ENCODE measurements at places on chromosomes 5 and 9.
A peak's percentile ranks its signal among the peaks of the same experiment; 100 is the strongest.

DNA sequence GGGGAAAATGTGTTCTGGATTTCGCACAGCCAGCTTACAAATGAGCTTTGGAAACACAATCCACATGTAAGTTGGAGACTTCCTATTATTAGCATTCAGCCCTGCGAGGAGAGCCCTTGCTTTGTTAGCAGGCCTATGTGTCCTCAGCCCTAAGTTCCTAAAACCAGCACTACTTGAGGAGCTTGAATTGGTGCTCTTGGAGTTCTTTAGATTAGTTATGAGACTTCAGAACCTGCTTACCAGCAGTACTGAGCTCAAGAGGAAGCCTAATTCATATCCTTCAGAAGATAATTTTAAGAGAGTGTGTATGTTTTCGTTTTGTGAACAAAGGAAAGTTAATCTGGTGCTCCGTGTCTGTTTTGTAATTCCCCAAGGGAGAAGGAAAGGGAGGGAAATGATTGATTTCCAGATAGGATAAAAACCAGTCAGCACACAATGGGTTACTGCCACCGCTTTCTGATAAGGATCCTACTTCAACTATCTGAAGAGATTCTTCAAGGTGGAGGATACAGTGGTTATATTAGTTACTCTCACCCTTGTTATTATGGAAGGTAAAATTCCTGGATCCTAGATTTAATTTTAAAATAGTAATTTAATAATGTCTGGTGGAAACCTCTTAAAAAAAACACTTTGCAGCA, 35.2 kb downstream of the PIK3R1 start:
- no peak for DNase-seq

DNA sequence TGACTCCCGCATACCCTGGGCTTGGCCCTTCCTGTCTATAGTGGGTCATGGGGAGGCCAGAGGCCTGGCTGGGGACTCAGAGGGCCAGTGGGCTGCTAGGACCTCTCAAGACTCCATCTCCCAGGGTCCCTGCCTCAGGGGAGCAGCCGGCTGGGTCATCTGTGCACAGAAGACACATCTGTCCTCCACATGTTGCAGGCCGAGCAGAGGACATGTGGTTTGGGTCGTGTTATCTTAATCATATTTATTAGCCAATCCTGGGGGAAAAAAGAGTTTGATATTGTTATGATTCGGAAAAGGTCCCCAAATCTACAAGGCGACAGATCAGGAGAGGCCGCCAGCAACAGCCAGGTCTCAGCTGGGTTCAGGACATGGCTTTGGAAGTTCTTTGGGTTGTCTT, 14.4 kb downstream of the LMX1B start:
- no peak for DNase-seq

DNA sequence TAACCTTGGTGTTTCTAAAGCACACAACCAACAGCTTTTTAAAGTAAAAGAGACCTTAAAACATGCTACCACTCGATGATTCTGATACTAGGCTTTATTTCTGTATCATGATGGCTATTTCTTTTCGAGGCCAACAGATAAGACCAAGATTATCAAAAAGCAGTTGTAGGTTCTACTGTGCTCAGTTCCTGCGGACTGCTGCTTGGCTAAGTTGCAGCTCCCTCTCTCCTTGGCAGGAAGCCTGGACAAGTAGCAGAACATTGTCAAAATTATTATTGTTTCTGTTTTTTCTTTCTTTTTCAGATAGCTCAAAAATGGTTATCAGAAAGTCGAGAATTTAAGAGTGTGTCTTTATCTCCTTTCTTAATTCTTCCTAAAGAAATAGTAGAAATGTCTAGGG, 607.6 kb downstream of the PTPRD start:
- DNase-seq, result no peak

GRCh38 chr9:93041108-93041802, 17.2 kb upstream of the SUSD3 start:
- DNase-seq, result no peak

- DNase-seq, result peak; percentile 44
These were observed 85.2 kb downstream of the KIAA1958 start for GRCh38 chr9:112571624-112572355.

DNA sequence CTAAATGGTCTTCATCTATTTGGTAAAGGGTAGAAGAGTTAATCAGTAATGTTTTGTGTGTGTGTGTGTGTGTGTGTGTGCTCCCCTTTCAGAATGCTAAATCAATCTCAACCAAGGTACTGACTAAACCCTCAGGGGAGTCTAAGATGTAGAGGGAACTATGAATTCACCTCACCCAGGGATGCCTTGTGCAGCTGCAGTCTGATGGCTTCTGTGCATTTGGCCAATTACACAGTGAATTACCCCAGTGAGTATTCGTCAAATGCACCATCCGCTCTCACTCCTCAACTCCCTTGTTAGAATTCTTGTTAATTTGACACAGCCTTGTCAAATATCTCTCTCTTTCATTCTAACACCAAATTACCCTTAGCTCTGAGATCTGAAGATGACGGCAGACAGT, 234.6 kb downstream of the GABRB2 start:
- DNase-seq, result no peak

- no peak for DNase-seq
These were observed 45.4 kb downstream of the HACD4 start for GRCh38 chr9:20985851-20986600.

DNA sequence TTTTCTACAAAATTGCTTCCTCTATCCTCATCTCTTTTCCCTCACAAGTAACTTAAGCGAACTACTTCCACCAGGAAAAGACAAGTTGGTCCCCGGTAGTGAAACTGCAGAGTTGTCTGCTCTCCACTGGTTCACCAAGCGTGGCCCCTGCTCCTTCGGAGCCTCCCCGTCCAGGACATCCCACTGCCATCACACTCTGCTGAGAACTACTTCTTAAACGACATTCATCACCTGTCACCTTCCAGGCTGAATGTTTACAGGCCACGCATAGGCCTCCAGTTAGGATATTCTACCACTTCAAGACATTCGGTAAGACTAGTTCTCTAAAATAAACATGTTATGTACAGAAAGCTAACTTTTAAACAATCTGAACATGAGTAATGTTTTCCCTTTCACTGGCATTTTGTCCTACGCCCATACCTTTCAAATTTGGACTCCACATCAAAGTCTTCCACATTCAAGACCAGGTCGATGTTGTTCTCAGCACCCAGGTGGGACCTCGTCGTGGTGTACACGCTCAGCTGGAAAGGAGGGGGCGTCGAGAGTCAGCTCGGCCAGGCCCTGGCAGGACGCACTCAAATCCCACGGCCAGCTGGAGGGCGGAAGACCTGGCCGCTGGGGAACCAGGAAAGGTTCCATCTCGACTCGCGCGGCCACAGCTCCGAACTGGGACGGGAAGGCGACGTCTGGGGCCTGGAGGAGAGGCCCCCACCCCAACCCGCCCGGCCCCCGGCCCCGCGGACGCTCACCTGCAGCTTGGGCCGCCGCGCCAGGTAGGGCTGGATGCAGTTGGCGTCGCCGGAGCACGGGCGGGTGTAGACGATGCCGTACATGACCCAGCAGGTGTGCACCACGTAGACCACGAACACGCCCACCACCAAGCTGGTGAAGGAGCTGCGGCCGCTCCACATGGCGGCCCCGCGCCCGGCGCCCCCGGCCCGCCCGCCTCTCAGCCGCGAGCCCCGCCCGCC, 683 bp downstream of the CLPTM1L start:
- DNase-seq, result peak; percentile 44

DNA sequence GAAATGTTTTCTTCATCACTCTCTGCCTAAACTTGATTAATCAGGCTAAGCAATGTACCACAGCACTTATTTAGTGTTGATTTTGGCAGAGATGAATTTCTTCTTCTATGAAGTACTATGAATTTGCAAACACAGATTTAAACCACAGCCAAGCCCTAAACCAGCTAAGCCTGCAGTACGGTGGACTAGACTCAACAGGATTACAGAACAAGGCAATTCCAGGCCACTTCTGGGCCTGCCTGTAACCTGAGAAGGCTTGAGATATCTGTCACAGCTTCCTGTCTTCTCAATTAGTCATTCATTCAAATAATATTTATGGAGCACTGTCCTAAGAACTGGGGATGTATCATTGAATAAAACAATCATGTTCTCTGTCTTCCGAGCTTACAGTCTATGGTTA, 32.4 kb upstream of the CAST start:
- DNase-seq, result peak; percentile 70

- DNase-seq, result no peak
These were observed 19.5 kb downstream of the MAP1B start for GRCh38 chr5:72126796-72127195.

GRCh38 chr5:67014957-67015400, 181.6 kb downstream of the CD180 start:
- no peak for DNase-seq

- DNase-seq, result peak; percentile 41
These were observed 6.3 kb downstream of the IGIP start for GRCh38 chr5:140131967-140132409.

GRCh38 chr9:85702726-85703289, 38.9 kb downstream of the AGTPBP1 start:
- no peak for DNase-seq

DNA sequence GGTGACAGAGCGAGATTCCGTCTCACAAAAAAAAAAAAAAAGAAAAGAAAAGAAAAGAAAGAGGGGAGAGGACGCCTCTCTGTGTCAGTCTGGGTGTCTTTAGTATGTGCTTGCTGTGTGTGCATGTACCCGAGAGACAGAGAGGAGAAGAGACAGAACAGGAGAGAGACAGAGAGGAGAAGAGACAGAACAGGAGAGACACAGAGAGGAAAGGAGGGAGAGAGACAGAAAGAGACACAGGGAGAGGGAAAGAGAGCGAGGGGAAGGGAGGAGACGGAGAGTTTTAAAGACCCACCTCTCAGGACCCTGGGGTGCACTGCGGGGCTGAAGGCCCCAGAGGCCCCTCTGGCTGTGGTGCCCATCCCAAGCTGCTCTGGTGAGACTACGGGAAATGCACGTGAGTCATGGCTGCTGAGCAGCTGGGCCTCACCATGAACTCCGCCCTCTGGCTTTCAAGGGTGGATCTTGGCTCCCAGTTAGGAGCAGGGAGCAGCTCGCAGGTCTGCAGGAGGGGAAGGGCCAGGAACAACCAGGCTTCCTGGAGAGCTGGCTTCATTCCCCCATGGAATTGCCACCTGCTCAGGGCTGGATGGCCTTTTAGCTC, 7.9 kb downstream of the SLC6A3 start:
- DNase-seq, result peak; percentile 54

DNA sequence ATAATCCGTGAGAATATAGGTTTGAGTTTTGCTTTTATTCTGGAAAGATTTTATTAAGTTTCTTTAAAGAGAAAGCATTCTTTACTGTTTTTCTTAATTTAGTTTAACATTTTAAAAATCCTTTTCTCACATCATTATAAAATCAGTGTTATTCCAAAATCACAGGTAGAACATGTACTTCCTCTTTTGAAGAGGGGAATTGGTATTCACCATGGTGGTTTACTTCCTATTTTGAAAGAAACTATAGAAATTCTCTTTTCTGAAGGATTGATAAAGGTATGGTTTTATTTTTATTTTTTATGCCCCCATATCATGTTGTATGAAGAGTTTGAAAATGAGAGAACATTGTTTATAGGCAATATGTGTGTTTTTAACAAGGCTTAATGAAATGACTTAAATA, 43.0 kb downstream of the MTREX start:
- DNase-seq, result no peak

GRCh38 chr9:134681061-134681661, 39.6 kb downstream of the COL5A1 start:
- no peak for DNase-seq

DNA sequence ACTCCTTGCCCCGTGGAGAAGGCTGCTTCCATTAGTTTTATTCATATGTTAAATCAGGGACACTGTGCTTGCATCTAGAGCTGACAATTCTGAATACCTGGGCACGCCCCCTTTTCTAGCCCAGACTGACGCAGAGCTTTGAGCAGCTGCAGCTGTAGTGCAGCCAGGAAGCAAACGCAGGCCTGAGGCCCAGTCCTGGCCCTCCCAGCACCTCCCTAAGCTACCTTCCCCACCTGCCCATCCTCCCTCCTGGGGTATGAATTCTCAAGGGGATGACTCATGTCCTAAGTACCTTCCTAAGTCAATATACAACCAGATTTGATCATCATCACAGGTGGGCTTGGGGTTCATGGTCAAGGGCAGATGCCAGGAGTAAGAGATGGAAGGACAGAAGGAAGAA, 3.5 kb downstream of the PHF19 start:
- DNase-seq, result no peak

DNA sequence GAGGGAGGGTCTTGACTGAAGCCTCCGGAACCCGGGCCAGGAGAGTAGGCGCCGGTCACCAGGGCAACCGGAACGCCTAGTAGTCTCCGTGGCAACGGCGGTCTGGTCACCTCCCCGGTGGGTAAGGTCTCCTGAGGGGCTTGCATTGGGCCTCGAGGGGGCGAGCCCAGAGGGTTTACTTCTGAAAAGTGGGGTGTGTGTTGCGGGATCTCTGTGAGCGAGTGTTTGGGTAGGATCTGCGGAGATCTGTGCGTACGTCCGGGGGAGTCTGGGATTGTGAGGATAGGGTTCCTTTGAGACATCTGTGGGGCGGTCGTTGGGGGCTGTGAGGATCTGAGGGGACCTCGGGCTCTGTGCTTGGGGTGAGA, at the start of gene FAM221B:
FAM221B (minus strand) TSS at position 17 of the 368 bp plus-strand sequence. CDS start 2,571 bp downstream, outside the sequence.
- no peak for DNase-seq

DNA sequence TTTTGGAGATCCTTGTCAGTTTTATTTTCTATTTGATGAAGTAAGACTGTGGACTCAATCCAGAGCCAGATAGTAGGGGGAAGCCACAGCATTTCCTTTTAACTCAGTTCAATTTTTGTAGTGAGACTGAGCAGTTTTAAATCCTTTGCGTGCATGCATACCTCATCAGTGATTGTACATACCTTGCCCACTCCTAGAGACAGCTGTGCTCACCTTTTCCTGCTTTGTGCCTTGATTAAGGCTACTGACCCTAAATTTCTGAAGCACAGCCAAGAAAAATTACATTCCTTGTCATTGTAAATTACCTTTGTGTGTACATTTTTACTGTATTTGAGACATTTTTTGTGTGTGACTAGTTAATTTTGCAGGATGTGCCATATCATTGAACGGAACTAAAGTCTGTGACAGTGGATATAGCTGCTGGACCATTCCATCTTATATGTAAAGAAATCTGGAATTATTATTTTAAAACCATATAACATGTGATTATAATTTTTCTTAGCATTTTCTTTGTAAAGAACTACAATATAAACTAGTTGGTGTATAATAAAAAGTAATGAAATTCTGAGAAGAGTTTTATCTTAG, 17.8 kb downstream of the DIMT1 start:
- no peak for DNase-seq

GRCh38 chr5:27706832-27707231, 668.4 kb upstream of the CDH9 start:
- no peak for DNase-seq

DNA sequence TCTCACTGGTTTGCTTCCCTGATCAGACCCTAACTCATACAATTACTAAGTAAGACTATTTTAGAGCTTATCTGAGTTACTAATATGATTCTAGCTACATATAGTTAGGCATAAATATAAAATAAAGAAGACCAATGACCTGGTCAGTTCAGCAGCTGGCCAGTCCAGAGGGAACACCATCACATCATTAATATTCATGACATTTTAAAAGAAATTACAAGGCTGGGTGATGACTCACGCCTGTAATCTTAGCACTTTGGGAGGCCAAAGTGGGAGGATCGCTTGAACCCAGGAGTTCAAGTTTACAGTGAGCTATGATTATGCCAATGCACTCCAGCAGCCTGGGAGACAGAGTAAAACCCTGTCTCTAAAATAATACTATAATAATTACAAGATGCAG, 37.0 kb upstream of the CDC42SE2 start:
- DNase-seq, result no peak

GRCh38 chr5:132483661-132484390, 6.7 kb downstream of the IRF1 start:
- DNase-seq, result no peak
